ENCODE measurements at places on chromosomes 5 and 9. TPM values are rescaled to one million over a fixed set of nuclear protein-coding genes. Genes with fewer than 3 reads are reported as not detected.
A peak's percentile ranks its signal among the peaks of the same experiment; 100 is the strongest.

Gene KCNIP1
- total RNA-seq, result not detected

Gene SLCO6A1
- not detected for total RNA-seq

Gene MFAP3
- 23.1 TPM for total RNA-seq

Gene AJM1
- 5.7 TPM for total RNA-seq

Gene AIF1L
- total RNA-seq, result 0.72 TPM

Gene GARIN3
- total RNA-seq, result 0.19 TPM

Gene NDUFAF2
- total RNA-seq, result 39.5 TPM

Gene MEGF10
- total RNA-seq, result not detected

Gene TAF1L
- not detected for total RNA-seq

- DNase-seq, result no peak
- no peak overlapping the region for H3K27ac ChIP-seq
Observed at GRCh38 chr5:94473936-94474335, 144.5 kb downstream of the KIAA0825 start.

GRCh38 chr5:176761755-176762154, 48.6 kb upstream of the UNC5A start:
- no peak overlapping the region for H3K4me3 ChIP-seq
- no peaks in the 10 kb centered on the region for H3K36me3 ChIP-seq
- no peaks in the 10 kb centered on the region for H3K4me1 ChIP-seq
- H3K27me3 ChIP-seq, result peaks cover 30% of the 10 kb centered on the region

GRCh38 chr5:105956456-105957196, 1714.1 kb downstream of the EFNA5 start:
- H3K27ac ChIP-seq, result no peak overlapping the region
- DNase-seq, result no peak
- no peaks in the 10 kb centered on the region for H3K4me1 ChIP-seq
- H3K27me3 ChIP-seq, result no peaks in the 10 kb centered on the region
- H3K36me3 ChIP-seq, result no peaks in the 10 kb centered on the region

GRCh38 chr5:110439296-110439695, 287.2 kb downstream of the TMEM232 start:
- no peak overlapping the region for H3K27ac ChIP-seq
- no peaks in the 10 kb centered on the region for H3K4me1 ChIP-seq
- DNase-seq, result no peak
- no peak overlapping the region for H3K4me3 ChIP-seq

- no peak overlapping the region for H3K4me3 ChIP-seq
- H3K4me1 ChIP-seq, result peaks cover 20% of the 10 kb centered on the region
Observed at GRCh38 chr9:37968228-37968701, 64.3 kb upstream of the SLC25A51 start.

- H3K4me1 ChIP-seq, result no peaks in the 10 kb centered on the region
- H3K36me3 ChIP-seq, result peaks cover 8% of the 10 kb centered on the region
- H3K27ac ChIP-seq, result no peak overlapping the region
- no peak for DNase-seq
Observed at GRCh38 chr5:177077335-177077734, 9.4 kb upstream of the FGFR4 start.

DNA sequence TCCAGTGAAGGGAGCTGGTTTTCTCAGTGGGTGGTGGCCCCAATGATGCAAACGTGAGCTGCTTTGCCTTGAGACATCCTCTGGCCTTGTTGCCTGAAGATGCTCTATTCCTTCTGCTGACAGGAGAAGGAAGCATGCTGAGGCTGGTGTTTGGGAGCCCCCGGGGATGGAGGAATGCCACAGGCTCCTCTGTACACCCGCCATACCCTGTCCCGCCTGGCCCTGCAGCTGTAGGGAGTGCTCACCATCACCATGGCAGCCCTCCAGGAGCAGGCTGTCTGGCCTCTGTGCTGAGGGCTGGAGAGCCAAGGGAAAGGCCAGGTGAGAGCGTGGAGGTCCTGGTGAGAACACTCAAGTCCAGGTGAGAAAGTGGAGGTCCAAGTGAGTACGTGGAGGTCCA, 134.4 kb downstream of the MRPL36 start:
- peaks cover 44% of the 10 kb centered on the region for H3K27me3 ChIP-seq
- H3K4me3 ChIP-seq, result no peak overlapping the region
- no peak for DNase-seq
- H3K27ac ChIP-seq, result no peak overlapping the region
- peaks cover 6% of the 10 kb centered on the region for H3K4me1 ChIP-seq

- peak overlapping the region; percentile 51 for H3K27ac ChIP-seq
- DNase-seq, result peak; percentile 74
- no peaks in the 10 kb centered on the region for H3K27me3 ChIP-seq
- H3K36me3 ChIP-seq, result peaks cover 26% of the 10 kb centered on the region
- H3K4me1 ChIP-seq, result peaks cover 9% of the 10 kb centered on the region
- no peak overlapping the region for H3K4me3 ChIP-seq
Observed at GRCh38 chr9:137270929-137271695, 6.4 kb upstream of the TOR4A start.

GRCh38 chr5:116738239-116738614, 163.6 kb upstream of the SEMA6A start:
- no peak overlapping the region for H3K4me3 ChIP-seq
- H3K27me3 ChIP-seq, result no peaks in the 10 kb centered on the region
- no peaks in the 10 kb centered on the region for H3K36me3 ChIP-seq
- no peaks in the 10 kb centered on the region for H3K4me1 ChIP-seq
- no peak for DNase-seq
- no peak overlapping the region for H3K27ac ChIP-seq

- H3K36me3 ChIP-seq, result no peaks in the 10 kb centered on the region
- H3K4me3 ChIP-seq, result no peak overlapping the region
- DNase-seq, result no peak
- H3K27ac ChIP-seq, result no peak overlapping the region
Observed at GRCh38 chr5:100502684-100503083, 32.5 kb upstream of the FAM174A start.

GRCh38 chr9:122742003-122742402, at the start of gene OR1L6:
Gene OR1L6 (plus strand): TSS chr9:122742303. CDS start chr9:122749848, 7,545 bp downstream.
- H3K36me3 ChIP-seq, result no peaks in the 10 kb centered on the region
- H3K27ac ChIP-seq, result no peak within 1 kb of the TSS
- no peak for DNase-seq
- H3K4me3 ChIP-seq, result no peak within 1 kb of the TSS
- no peaks in the 10 kb centered on the region for H3K4me1 ChIP-seq

- peaks cover 10% of the 10 kb centered on the region for H3K27me3 ChIP-seq
- DNase-seq, result no peak
- H3K36me3 ChIP-seq, result no peaks in the 10 kb centered on the region
- H3K27ac ChIP-seq, result no peak overlapping the region
- no peaks in the 10 kb centered on the region for H3K4me1 ChIP-seq
Observed at GRCh38 chr9:88742905-88743304, 207.9 kb downstream of the NXNL2 start.

DNA sequence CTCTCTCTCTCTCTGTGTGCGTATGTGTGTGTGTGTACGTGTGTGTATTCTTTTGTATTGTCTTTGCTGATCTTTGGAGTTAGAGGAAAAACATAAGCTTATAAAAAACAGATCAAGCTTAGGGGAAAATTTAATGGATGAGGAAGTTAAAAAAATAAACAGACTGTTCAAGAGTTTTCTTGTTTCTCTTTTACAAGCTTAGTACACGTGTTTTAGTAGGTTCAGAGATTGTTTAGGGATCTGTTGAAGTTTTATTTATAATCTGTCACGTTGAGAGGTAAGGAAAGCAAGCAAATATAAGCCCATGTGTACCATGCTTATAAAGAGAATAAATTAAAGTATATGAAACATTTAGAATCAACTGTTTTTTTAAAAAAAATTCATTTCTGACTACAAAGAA, 1470.3 kb upstream of the NUDT12 start:
- H3K4me1 ChIP-seq, result no peaks in the 10 kb centered on the region
- no peak overlapping the region for H3K27ac ChIP-seq
- DNase-seq, result no peak
- H3K27me3 ChIP-seq, result no peaks in the 10 kb centered on the region
- H3K36me3 ChIP-seq, result no peaks in the 10 kb centered on the region

- no peak for DNase-seq
- no peaks in the 10 kb centered on the region for H3K36me3 ChIP-seq
- no peak overlapping the region for H3K4me3 ChIP-seq
- no peak overlapping the region for H3K27ac ChIP-seq
Observed at GRCh38 chr5:66718374-66719002, 122.3 kb downstream of the MAST4 start.

Measured in activated CD4-positive, alpha-beta T cell treated with anti-CD3 and anti-CD28 coated beads, Interleukin-2, amount 10 ng/mL, durations not matched to agents 24 days and 14 days (primary cell).